ENCODE measurements at places on chromosomes 2 and 18.

DNA sequence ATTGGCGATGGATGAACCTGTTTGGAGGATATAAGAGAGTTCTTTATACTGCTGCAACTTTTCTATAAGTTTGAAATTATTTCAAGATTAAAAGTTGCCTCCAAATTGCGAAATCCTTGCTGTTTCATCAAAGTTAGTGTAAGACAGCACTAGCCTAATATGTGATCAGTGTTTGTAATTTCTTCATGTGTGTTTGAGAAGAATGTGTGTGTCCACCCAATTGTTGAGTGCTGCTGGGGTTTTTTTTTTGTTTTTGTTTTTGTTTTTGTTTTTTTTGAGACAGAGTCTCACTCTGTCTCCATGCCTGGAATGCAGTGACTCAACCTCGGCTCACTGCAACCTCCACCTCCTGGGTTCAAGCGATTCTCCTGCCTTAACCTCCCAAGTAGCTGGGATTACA is 33.4 kb downstream of the CDK15 start:
- no peak for DNase-seq

- DNase-seq, result no peak
Observed at GRCh38 chr18:76524900-76525698, 30.1 kb upstream of the ZNF516 start.

DNA sequence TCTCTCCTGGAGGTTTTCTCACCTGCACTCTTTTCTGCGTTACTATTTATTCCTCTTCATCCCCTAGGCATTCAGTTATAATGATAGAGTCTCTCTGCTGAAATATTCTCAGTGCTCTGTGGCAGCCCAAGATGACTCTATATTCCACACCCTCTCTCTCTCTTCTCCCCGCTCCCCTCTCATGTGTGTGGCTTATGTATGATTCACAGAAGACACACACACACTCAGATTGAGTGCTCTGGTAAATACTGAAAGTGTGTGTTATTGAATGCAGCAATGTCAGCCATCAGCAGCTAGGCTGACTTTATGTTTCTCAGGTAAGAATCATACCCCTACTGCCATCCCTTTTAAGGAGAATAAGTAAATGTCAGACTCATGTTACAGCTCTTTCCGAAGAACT is 201.2 kb downstream of the SLC4A10 start:
- DNase-seq, result no peak

GRCh38 chr2:238494573-238494961 is 67.8 kb downstream of the ASB1 start:
- DNase-seq, result no peak

GRCh38 chr2:61722800-61723199 is 131.1 kb downstream of the FAM161A start:
- no peak for DNase-seq

GRCh38 chr2:168147830-168148794 is 99.3 kb downstream of the STK39 start:
- no peak for DNase-seq

Measured in NCI-H226 (cell line).